ENCODE measurements at places on chromosomes 1 and 21.

- DNase-seq = no peak
Observed at GRCh38 chr1:148318123-148318903, 164.8 kb downstream of the PPIAL4G start.

GRCh38 chr1:89588480-89588879 lies 44.4 kb upstream of the LRRC8C start:
- DNase-seq = no peak

DNA sequence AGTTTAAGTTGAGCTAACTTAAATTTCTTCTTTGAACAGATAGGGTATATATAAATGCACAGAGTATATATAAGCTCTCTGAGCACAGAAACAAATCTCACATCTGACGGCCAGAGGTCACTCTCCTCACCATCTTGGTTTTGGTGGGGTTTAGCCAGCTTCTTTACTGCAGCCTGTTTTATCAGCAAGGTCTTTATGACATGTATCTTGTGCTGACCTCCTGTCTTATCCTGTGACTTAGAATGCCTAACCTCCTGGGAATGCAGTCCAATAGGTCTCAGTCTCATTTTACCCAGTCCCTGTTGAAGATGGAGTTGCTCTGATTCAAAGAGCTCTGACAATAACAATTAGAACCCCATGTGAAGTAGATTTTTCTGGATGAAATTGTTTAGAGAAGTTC lies 1.6 kb upstream of the MOV10 start:
- DNase-seq = no peak

DNA sequence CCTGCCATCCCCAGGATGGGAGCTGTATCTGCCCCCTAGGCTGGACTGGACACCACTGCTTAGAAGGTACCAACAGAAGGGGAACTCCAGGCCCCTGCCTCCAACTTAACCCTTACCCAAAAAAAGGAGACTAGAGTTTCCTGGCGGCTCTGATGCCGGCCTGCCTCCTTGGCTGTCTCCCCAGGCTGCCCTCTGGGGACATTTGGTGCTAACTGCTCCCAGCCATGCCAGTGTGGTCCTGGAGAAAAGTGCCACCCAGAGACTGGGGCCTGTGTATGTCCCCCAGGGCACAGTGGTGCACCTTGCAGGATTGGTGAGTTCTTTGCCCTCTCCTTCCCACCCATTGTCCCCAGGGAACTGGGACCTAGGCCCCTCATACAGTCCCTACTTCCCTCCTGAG lies 8.1 kb upstream of the LRRC71 start:
- no peak for DNase-seq

GRCh38 chr1:165671526-165671925 lies 26.8 kb downstream of the ALDH9A1 start:
- DNase-seq = no peak

DNA sequence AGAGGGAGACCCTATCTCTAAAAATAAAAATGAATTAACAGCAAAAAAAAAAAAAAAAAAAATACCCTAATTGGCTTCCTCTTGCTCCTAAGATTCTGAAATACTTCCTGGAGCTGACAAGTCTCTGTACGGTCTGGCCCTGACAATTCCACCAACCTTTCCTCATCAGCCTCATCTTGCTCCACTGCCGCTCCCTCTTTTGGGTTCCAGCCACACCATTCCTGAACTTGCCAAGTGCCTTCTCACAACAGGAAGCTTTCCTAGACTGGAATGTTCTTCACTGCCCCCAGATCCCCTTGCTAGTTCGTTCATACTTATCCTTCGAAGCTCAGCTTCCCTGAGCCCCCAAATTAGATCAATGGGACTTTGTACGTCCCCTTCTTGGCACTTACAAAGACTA lies 37.0 kb downstream of the AKNAD1 start:
- no peak for DNase-seq

GRCh38 chr1:38296047-38296446 lies 249.5 kb upstream of the POU3F1 start:
- DNase-seq = no peak

- DNase-seq = no peak
Observed at GRCh38 chr1:85692730-85693314, 15.4 kb downstream of the ZNHIT6 start.

- no peak for DNase-seq
Observed at GRCh38 chr1:46508757-46509156, 19.1 kb downstream of the DMBX1 start.

DNA sequence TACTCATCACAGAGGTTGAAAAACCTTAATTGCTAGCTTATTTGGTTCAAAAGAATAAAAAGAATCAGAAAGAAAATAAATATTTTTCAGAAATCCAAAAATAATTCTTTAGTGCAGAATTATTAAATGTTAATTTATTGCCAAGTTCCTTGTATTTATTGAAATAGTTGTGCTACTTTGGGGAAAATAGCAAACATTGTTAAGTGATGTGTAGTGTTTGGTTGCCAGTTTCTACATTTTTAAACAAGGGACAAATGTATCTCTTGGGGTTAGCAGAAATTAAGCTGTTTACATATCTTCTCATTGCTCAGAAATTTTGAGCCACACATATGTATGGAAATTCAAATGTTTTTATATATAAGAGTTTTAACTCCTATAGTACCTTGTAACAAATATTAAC lies 775.0 kb downstream of the USP25 start:
- DNase-seq = no peak

GRCh38 chr1:224495866-224496265 lies 61.3 kb upstream of the WDR26 start:
- DNase-seq = no peak

DNA sequence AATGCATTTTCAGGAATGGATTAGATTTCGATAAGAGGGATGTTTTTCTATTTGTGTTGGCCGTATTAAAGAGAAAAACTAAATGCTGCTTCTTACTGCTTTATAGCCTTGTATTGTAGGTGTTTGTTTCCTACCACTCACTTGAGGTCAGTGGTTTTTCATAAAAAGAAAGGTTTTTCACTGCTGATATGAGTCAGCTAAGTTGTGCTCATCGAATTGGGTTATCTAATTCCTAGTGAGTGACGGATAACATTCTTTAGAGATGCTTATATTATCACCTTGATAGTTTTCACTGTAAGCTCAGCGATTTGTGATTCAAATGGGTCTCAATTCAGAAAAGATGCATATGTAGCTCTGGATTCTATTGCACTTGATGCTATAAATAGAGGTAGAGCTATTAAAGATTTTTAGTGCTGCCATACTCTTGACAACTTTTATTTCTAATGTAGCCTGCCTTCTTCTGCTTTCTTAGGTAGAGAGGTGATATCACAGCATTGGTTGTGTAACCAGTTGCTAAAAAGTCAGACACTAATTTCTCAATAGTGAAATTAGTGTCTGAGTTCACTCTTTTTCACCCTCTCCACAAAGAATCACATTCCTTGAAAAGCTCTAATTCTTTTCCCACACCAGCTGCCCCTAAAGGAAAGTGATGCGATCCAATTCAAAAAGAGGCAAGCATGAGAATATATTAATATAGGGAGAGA lies 180.0 kb downstream of the RASAL2 start:
- DNase-seq = no peak

GRCh38 chr1:8205771-8206170 lies 112.1 kb upstream of the SLC45A1 start:
- DNase-seq = no peak

- DNase-seq = no peak
Observed at GRCh38 chr1:162753998-162754585, 36.4 kb upstream of the HSD17B7 start.

DNA sequence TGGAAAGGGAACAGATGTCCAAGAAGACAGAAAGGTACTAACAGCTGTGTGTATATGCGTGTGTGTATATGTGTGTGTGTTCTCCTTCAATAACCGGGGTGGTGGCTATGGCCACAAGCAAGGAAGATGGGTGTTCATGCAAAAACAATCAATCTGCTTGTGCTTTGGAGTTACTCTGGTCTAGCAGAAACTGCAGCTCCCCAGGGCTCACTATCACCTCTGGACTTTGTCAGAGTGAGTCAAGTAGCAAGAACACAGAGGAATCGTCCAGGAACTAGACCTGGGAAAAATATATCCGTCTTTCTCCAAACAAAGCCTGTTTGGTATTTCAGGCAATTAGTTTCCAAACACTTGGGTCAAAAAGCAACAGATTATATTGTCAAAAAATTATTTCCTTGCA lies 68.6 kb downstream of the GNG12 start:
- DNase-seq = no peak

DNA sequence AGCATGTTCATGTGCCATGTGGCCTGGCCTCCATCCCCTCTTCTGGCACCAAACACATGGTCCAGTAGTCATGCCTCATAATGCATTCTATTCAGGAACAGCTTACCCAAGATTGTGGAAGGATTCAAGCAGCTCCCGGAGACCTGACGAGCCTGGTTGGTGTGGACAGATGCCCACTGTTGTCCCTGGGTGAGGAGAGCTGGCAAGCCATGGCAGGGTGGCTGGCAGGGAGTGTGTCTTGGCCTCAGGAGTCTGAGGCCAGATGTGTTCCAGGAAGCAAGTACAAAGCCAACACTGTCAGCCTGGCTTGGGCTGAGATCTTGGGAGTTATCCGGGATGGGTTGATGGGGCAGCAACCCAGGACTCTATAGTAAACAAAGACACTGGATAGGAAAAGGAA lies 7.3 kb upstream of the FABP3 start:
- no peak for DNase-seq

GRCh38 chr1:16211824-16212223 lies 628 bp downstream of the ARHGEF19 start:
- DNase-seq = no peak

DNA sequence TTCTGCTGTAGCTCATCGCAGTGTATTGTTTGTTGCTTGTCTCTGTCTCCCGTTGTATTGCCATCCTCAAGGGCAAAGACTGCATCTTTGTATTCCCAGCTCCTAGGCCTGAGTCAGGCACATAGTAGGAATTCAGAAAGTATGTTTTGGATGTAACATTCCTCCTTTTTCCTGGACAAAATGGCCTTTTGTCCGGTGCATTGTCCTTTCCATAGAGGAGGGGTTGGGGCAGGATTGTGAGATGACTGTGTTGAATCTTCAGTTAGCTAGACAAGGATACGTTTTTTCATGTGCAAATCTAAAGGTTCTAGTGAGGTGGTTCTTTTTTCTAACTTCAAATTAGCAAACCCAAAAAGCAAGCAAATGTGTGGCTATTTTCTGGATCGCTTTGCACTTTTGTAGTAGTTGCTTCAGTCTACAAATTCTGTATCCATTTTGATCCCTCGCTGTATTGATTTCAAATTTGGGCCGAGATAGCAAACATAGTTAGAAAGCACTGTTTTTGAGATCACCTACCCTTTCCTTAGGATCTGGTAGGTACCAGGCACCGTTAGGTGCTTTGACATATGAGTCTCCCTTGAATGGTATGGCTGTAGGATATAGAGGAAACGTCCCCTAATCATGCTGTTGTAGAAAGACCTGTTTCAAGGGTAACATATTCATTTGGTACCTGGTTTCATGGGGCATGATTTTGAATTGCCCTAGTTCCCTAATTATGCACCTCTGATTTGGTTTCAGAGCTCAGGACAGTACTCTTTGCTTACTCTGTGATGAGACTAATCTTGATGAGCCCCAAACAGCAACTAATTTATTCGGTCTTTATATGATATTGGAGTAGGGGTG lies 1.2 kb downstream of the PPP1R8 start:
- no peak for DNase-seq

DNA sequence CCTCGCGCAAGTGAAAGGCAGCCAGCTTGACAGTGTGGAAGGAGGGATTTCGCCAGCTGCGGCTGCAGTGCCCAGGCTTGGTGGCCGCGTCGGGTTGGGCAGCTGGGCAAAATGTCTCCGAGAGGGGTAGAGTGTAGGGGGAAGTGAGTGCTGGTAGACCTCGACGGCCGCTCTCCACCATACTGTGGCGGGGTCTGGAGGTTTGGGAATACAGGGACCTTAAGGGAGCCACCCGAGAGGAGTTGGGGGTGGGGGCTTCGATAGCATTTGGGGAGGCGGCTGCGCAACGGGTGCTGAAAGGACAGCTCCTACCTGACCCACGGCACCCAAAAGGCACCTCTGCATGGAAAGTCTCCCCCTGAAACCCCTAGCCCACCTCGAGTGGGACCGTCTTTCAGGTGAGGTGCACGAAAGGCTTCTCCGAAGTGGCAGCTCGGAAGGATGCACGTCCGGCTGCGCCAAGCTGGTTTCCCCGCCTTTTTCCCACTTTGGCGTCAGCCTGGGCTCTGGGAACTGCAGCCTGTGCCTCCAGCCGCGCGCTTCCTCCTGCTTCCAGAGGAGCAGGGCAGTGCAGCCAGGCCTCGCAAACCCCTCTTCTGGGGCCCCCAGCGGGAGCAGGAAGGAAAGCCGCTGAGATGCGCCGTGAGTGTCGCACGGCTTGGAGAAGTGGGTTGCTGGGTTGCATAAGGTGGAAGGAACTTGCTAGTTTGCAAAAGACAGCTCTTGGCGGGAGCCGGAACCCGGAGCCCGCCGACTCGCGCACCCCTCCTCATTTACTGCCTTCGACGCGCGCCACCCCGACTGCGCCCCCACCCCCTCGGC lies 531 bp upstream of the HMGN2 start:
- DNase-seq = no peak

- no peak for DNase-seq
Observed at GRCh38 chr1:159786465-159786864, 5.7 kb downstream of the DUSP23 start.

DNA sequence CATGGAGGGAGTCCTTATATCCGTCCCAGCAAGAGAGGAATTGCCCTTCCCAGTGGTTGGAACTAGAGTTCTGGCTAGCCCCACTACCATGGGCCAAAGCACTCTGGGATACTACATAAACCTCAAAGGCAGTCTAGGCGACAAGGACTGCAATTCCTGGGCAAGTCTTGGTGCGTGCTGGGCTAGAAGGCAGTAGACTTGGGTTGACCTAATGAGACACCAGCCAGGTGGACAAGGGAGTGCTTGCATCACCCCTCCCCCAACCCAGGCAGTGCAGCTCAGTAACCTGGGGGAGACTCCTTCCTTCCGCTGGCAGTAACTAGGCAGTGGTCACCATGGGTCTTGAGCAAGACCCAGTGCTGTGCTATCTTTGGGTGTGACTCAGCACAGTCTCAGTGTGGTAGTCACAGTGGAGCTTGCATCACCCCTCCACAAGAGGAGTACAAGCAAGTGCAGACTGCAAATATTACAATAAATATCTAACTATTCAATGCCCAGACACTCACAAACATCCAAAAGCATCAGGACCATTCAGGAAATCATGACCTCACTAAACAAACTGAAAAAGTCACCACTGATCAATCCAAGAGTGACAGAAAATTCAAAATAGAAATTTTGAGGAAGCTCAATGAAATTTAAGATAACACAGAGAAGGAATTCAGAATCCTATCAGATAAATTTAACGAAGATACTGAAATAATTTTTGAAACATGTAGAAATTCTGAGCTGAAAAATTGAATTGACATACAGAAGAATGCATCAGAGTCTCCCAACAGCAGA lies 84.7 kb upstream of the LYPLAL1 start:
- no peak for DNase-seq

- no peak for DNase-seq
Observed at GRCh38 chr1:115184951-115185331, 95.6 kb upstream of the TSPAN2 start.

DNA sequence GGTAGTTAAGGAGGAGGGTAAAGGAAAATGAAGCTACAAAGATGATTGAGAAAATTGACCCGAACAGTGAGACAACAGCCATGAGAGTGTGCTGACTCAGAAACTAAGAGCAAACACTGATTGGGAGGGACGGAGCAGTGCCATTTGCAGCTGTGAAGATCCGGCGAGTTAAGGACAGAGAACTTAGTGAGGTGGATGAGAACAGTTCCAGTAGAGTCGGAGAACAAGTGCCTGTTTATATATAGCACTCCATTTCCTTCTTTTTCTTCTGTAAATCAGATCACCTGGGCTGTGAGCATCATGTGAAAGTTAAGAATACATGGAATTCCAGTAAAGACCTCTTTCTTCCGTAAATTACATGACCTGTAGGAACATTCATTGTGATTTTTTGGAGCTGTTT lies 145.7 kb downstream of the KCNK2 start:
- DNase-seq = no peak
